ENCODE measurements at places on chromosomes 5 and 9.

DNA sequence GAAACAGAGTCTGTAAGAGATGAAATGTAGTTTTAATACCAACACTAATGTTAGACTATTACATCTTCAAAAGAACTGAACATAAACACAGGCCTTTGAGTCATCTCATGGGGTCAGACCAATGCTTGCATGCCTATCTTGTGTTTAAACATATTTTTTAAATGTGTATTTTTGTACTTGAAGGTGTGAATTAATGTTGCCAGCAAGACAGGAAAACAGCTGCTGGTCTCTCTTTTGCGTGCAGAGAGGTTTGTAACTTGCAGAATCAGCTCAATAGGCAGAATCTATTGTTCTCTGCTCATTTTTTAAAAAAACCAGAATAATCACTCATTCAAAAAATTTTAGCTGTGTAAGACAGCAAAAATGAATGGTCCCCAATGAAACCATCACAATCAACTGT lies 180.2 kb downstream of the ALDH1A1 start:
- no peak for DNase-seq

GRCh38 chr9:89497978-89498851 lies at the start of gene SEMA4D:
Gene SEMA4D (minus strand): TSS chr9:89498113. CDS start chr9:89405456, 92,657 bp downstream.
- peak; percentile 73 for DNase-seq

DNA sequence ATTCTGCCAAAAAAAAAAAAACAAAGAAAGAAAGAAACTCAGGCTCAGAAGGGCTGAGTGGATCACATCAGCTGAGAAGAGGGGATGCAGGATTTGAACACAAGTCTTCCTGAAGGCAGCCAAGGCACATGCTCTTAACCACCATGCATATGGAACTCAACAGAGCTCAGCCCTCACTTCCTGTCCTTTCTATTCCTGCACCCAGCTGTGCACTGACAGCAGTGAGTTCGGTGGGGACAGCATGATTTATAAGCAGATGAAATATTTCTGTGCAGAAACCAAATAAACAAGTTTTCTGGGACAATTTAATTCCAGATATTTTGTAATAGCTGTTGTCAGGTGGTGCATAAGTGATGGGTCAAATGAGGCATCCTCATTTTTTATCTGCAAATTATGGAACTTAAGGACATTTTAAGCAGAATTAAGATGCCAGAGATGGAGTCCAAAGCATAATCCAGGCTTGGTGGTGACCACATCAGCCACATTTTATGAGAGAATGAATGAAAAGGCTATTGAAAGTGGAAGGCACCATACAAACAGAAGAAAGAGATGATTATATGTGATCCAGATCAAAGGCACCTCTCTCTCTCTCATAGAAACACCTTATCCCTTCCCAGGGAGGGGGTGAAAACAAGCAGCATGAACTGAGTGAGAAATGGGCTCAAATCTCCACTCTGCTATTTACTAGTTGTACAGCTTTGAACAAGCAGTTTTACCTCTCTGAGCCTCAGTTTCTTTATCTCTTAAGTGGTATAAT lies 303.6 kb upstream of the MSX2 start:
- no peak for DNase-seq

DNA sequence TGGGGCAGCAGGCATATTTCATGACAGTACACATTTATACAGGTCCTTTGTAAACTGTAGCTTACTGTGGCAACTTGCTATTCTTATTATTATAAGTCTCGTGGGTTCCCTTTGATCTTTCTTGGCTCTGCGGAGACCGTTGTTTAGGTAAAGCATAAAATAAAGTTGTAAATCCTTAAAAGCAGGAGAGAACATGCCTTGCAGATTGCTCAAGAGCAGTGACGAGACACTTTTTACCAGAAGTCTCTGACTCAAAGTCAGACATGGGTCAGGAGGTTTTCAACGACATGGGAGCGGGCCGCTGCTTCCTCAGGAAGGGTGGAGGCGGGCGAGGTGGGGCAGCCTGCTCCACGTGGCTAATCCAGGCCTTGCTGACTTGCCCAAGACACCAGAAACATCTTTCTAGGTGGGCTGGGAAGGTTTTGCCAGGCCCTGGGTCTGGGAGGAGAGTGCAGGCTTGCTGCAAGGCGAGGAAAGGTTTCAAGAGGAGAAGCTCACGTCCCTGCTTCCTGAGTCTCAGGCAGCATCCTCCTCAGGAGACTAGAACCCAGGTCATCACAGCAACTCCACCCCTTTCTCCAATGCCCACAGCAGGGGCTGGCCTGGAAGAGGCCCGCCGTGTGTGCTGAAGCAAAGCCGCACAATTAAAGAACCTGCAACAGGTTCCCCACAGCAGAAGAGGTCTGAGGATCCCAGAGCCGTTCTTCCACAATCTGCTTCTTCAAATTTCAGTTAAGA lies 6.5 kb downstream of the TBC1D2 start:
- no peak for DNase-seq

- DNase-seq = no peak
Observed at GRCh38 chr5:151622367-151623088, 31.4 kb upstream of the FAT2 start.

DNA sequence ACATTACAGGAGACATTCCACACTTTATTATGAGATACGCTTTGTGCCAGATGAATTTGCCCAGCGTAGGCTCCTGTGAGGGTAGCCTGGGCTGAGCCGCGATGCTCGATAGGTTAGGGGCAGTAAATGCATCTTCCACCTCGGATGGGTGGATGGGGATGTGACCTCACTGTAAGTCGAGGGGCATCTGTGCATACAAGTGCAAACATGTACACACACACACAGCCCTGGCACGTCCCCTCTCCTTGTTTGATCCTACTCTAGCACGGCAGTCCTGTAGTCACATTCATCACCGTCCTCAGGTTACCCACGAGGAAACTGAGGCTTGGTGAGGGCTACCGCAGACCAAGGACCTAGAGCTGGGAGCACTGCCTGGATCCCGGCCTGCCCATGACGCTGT lies 166.8 kb downstream of the COL23A1 start:
- DNase-seq = no peak

- DNase-seq = no peak
Observed at GRCh38 chr5:90994796-90995195, 388.3 kb downstream of the ARRDC3 start.

- no peak for DNase-seq
Observed at GRCh38 chr5:169889572-169889971, 90.7 kb downstream of the INSYN2B start.

DNA sequence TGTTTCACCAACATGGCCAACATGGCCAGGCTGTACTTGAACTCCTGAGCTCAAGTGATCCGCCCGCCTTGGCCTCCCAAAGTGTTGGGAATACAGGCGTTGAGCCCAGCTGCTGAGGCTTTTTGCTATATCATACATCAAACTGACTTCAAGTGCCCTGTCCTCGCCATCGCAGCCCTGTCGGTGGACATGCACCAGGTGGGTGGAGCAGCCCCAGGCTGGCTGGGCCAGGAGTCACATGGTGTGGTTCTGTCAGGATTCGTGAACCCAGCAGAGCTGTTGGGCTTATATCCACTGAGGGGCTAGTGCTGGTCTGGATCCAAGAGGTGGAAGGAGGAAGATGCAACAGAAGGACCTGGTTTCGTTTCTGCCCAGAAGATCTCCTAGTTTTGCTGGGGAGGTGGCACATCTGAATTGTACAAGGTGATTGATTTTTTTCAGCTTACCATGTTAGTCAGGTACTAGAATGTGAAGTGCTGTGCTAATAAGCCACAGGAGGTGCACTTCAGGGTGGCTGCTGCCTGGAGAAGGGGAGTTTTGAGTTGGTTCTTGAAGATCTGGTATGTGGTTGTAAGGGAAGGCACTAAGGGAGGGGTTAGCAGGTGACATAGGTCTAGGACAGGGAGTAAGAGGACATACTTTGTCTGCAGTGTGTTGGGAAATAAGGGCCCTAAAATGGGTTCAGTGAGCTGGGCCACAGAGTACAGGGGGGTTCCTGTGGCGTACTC lies 16.1 kb downstream of the PCBD2 start:
- no peak for DNase-seq

GRCh38 chr9:123360161-123361085 lies 4.4 kb downstream of the CRB2 start:
- DNase-seq = no peak

GRCh38 chr5:170471551-170472178 lies 32.2 kb upstream of the KCNIP1 start:
- DNase-seq = no peak

DNA sequence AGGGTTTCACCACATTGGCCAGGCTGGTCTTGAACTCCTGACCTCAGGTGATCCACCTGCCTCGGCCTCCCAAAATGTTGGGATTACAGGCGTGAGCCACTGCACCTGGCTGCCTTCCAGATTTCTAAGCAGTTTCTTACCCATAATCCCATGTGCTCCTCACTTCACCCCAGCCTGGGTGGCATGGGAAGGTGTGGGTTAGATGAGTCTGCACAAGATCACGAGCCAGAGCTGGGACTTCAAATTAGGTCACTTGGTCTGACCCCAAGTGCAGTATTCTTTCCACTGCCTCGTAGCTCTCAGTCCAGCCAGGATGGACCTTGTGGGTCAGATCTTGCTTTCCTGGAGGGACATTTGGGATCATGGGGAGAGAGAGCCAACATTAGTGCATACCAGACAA lies 37.5 kb upstream of the STRBP start:
- no peak for DNase-seq

- DNase-seq = no peak
Observed at GRCh38 chr5:6910950-6911349, 197.7 kb downstream of the TENT4A start.

GRCh38 chr5:36403632-36404311 lies 102.1 kb upstream of the RANBP3L start:
- no peak for DNase-seq

DNA sequence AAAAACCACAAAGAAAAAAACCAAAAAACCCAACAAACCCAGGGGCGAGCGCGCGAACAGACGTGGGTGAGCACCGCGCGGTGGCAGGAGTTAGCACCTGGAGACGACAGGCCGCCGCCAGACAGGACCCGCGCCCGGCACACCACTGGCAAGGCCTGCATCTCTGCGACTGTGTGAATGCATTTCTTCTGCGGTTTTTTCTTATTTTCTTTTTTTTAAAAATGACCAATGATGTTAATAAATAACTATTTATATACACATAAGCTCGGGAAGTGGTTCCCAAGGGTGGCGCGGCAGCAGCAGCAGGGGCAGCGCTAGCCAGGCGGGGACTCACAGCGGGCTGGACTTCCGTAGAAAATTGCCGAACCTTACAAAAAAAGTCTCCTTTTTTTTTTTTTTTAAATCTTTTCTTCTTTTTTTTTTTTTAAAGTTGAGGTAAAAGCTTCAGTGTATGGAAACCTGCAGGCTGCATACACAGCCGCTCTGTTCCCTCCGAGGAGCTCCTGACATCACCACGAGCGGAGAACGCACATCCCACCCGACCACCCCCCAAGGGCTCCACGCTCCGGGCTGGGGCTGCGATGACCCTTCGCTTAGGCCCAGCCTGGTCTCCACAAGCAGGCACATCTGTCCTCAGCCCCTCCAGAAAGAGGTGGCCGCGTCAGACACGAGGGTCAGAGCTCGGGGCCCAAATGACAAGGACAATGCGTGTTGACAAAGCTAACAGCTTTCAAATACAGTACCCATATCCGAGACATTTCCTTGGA lies 7.4 kb downstream of the BRD3OS start:
- no peak for DNase-seq

GRCh38 chr5:14143841-14144585 lies 871 bp downstream of the TRIO start:
- peak; percentile 4 for DNase-seq

GRCh38 chr5:91851670-91852069 lies 468.6 kb upstream of the ARRDC3 start:
- no peak for DNase-seq

- DNase-seq = no peak
Observed at GRCh38 chr9:133589454-133590227, 19.5 kb downstream of the FAM163B start.

DNA sequence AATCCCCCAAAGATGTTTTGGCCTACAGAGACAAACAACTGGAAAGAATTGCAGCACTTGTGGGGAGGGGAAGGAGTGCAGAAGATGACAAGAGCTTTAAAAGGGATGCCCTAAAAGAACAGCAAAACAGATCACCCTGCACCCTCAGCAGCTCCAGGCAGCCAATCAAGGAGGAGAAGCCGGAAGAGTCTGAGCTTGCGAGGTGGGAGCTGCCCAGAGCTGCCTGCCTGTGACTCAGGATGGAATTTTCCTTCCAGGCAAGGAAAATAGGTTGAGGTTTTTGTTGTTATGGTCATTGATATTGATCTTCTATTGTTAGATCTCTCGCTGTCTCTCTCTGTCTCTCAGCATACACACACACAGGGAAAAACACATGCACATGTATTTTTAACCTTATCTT lies 70.3 kb upstream of the MAP1B start:
- DNase-seq = no peak

DNA sequence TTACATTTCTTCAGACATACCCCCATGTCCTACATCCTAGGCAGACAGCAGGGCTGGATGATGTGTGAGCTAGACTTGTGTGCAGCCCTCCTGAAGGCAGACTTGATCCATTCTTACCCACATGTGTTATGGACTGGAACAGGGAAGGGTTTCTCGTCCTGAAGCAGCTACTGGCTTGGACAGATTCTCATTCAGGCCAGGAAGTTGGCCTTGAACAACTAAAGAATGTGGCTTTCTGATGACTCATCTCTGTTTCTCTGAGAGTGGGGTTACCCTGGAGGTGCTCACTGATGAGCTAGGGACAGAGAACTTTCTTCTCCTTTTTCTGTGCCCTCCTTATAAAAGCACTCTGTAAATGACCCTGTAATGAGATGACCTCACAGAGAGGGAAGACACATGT lies 246.5 kb downstream of the PCSK5 start:
- no peak for DNase-seq

GRCh38 chr9:12666813-12667212 lies 26.4 kb upstream of the TYRP1 start:
- no peak for DNase-seq

GRCh38 chr5:78345485-78345884 lies 14.9 kb upstream of the SCAMP1 start:
- no peak for DNase-seq

DNA sequence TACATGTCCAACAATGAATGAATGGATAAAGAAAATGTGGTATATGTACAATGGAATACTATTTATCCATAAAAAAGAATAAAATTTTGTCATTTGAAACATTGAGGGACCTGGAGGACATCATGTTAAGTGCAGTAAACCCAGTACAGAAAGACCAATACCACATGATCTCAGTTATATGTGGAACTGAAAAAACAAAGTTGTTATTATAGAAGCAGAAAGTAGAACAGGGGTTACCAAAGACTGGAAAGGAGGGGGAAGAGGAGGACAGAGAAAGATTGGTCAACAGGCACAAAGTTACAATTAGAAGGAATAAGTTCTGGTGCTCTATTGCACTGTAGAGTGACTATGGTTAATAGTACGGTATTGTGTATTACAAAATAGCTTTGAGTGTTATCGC lies 233.8 kb downstream of the SEMA6A start:
- DNase-seq = no peak

- DNase-seq = no peak
Observed at GRCh38 chr5:146336197-146336596, 2.4 kb upstream of the POU4F3 start.

- no peak for DNase-seq
Observed at GRCh38 chr9:127970401-127971313, 10.1 kb downstream of the EEIG1 start.

- no peak for DNase-seq
Observed at GRCh38 chr5:139061274-139061673, 136.9 kb downstream of the SIL1 start.

Data from caudate nucleus (tissue), 63 donors.